ENCODE measurements at places on chromosomes 7 and 10.

DNA sequence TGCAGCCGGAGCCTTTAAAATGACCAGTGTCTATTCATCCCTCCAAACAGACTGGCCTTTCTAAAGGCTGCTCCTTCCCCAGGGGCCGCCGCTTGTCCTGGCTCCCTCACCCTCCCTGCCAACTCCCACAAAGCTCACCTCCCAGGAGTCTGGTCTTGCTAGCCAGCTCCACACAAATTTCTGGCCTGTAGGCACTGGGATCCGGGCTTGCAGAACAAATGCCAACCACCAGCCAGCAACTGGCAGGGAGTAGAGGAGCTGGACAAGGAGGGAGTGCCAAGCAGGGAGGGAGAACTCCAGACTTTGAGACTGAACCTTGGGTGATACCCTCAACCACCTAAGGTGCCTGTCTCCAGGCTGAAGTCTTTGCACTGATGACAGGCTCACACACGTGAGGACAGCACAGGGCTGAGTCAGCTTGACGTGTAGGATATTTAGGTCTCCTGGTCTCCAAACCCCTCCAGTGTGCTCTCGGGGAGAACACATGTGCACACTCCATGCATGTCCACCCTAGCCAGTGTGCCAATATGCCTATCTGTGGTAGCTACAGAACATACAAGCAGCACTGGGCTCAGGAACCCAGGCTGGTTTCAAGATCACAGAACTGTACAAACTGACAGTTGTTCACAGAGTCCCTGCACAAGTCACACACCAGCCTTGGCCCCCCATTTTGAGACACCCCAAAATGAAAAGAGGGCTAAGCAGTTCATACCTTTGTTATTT lies 6.0 kb downstream of the PAX2 start:
- DNase-seq, result no peak

GRCh38 chr10:561721-562120 lies 127.7 kb downstream of the DIP2C start:
- DNase-seq, result no peak

GRCh38 chr10:107152087-107152486 lies 12.4 kb downstream of the SORCS1 start:
- no peak for DNase-seq

DNA sequence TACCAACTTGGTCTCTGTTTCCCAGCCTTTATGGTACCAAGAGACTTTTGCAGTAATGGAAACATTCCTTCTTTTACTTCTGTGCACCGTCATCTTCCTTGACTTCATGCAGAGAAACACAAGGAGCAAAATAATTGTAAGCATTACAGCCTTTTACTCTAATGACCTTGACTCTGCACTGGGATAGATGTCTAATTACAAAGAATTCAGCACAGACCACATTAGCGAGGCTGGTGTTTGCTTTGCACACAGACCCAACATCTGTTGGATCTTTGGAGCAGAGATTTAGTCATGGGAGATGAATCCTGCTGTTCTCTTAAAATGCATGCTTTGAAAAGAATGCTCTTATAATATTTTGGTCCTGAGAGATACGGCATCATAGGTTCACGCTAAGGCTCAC lies 261.6 kb downstream of the TWIST1 start:
- DNase-seq, result no peak

GRCh38 chr7:85041605-85042216 lies 145.1 kb downstream of the SEMA3D start:
- peak; percentile 1 for DNase-seq

DNA sequence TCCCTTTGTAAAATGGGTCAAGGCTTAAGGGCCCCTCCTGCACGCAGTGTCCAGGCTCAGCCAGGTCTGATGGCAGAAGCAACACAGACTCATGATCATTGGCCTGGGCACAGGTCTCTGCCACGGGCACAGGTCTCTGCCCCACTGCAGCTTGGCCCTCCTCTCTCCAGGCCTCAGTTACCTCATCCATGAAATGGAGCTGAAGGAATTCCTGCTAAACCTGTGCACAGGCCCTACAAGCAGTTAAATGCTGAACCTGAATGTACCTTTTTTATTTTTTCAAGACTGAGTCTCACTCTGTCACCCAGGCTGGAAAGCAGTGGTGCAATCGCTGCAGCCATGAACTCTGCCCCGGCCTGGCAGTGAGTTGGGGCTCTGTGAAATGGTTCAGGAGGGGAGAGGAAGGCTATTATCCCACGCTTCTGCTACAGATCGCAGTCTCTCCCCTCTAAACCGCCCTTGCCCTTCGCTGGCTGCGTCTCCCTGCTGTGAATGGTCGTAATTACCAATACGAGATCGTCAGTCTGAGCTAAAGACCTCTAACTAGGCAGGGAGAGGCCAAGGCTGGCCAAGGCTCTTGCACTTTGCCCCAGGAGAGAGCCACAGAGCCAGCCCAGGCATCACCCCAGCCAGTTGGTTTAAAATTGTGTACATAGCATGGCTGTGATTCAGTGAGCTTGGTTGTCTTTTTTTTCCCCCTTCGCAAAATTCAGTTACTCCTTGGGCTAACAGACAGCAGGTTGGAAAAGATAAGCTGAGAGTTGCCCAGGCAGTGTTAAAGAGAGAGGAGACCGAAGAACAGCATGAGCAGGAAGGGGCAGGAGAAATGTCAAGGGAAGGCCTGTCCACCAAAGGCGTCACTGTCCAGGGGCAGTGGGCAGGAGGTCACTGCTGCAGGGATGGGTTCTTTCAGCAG lies 93.0 kb upstream of the KCTD7 start:
- DNase-seq, result no peak

DNA sequence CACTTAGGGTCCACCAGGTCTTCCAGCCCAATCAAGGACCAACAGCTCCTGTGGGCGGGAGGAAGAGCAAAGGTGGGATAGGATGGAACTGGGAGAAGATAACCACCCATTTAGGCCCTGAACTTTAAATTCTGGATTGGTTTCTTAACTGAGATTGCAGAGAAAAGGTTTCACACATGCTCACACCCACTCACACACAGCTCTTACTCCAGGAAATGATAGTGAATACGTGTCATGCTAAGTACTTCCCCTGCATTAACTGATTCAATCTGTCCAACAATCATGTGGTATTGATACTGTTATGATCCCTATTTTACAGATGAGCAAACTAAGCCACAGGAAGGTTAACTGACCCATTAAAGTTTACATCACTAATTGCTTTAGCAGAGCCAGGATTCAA lies 4.6 kb upstream of the CYP3A4 start:
- DNase-seq, result no peak

DNA sequence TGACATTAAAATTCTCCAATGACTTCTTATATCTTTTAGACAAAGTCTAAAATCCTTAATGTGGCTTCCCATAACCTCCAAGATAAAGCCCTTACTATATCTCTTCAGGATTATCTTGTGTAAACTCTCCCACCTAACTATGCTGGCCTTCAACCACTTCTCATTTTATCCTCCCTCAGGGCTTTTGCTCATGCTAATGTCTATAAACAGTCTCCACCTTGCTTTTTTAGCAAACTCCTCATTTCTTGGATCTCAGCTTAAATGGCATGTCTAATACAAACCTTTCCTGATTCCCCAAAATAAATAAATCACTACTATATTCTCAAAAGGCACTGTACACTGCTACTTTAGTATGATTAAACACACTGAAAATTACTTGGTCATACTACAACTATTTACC lies 181.2 kb downstream of the LRRN3 start:
- no peak for DNase-seq

GRCh38 chr10:6347391-6347951 lies 144.7 kb downstream of the PFKFB3 start:
- no peak for DNase-seq

DNA sequence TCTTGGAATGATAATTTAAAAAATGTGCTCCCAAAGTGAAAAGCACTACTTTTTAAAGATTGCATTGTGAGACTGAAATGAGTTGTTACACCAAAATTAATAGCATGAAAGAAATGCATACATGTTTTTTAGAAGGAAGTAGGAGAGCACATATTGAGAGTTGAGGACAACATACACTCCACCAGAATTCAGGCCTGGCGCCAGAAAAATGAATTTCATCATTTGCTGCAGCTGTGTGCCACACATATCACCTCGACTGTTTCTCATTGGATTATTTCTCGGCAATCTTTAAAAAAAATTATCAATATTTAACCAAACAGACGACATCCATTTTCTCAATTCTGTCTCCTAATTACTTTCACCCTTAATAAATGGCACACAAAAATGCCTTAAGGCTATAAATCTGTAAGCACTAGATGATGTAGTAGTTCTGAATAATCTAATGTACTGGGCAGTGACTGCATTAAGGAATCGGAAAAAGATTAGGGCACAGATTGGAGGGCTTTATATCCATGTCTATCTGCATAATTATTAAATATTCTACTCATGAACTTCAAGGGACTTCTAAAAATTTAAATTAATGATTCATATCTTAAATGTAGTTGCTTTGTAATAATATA lies 590.4 kb downstream of the NXPH1 start:
- no peak for DNase-seq

DNA sequence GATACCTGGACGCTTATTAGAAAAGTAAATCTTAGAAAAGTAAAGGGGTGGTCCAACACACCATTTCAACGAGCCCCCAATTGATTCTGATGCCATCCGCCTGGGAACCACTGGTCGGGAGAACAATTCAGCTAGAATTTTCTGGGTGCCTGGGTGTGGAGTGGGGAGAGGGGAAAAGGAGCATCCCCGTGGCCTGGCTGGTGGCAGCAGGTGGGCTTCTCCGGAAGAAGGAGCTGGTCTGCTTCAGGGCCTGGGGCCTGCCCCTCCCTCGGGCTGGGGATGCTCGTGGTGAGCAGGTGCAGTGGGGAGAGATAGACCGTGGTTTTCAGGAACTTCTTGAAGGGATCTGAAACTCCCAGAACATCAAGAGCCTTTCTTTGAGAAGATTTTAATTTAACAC lies 39.9 kb upstream of the DUSP5 start:
- DNase-seq, result no peak

GRCh38 chr10:8054244-8054493 lies 319 bp upstream of the GATA3 start:
- DNase-seq, result no peak

GRCh38 chr10:95809370-95810197 lies 53.6 kb downstream of the ENTPD1 start:
- DNase-seq, result no peak

DNA sequence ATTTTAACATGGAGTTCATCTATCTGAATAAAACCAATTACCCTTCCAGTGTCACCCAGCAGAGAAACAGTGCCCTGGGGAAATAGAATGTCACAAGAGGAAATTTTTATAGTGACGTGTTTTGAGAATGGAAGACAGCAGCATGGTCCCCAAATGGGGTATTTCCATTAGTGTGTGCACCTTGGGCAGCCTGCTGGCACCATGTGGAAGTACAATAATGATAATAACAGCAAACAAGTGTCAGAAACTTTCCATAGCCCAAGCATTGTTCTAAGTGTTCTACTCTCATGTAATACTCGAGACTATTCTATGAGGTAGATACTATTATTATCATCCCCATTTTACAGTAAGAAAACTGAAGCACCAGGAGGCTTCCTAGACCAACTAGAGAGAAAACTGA lies 2.2 kb upstream of the PDE1C start:
- no peak for DNase-seq

DNA sequence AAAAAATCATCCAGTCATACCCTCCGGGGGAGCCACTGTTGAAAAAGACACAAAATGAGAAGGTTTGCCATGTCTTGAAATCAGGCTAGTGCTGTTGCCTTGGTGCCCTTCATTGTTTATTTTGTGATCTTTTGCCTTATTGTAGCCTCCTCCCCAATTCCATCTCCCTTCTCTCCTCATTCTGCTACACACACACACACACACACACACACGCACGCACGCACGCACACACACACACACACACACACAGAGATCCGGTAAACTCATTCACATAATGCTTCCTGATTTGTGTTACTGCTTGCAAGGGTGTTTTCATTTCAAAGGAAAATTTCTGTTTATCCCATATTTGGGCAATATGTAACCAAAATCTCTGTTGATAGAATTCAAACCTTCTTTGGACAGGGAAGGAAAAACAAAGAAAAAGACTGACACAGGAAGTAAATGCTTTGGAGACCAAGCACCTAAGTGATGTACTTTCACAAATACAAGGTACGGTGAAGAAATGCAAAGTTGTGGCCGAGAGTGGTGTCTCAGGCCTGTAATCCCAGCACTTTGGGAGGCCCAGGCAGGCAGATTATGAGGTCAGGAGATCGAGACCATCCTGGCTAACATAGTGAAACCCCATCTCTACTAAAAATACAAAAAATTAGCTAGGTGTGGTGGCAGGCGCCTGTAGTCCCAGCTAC lies 141.1 kb upstream of the CDK13 start:
- DNase-seq, result no peak

GRCh38 chr10:28768227-28768626 lies 90.9 kb downstream of the BAMBI start:
- peak; percentile 19 for DNase-seq

DNA sequence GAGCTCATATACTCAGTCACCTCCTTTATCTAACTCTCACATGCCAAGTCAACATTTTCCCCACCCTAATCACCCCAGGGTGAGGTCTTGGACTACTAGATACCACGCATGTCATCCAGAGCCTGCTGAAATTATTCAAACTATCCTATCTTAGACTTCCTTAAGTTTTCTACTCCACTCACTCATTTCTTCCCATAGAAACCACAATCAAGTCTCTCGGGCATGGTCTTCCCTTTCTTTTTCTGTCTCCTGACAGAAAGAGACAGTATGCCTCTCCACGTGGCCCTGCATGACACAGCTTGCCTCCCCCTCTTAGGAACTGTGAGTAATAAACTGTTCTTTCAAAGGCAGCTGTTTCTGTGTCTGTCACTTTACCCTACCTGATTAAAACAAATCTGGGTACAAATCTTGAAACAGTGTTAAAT lies 29.4 kb downstream of the TAS2R41 start:
- no peak for DNase-seq

GRCh38 chr10:113283189-113283588 lies 269.7 kb upstream of the HABP2 start:
- no peak for DNase-seq

- DNase-seq, result no peak
Measured at GRCh38 chr10:29688230-29688661, 53.5 kb upstream of the SVIL start.

DNA sequence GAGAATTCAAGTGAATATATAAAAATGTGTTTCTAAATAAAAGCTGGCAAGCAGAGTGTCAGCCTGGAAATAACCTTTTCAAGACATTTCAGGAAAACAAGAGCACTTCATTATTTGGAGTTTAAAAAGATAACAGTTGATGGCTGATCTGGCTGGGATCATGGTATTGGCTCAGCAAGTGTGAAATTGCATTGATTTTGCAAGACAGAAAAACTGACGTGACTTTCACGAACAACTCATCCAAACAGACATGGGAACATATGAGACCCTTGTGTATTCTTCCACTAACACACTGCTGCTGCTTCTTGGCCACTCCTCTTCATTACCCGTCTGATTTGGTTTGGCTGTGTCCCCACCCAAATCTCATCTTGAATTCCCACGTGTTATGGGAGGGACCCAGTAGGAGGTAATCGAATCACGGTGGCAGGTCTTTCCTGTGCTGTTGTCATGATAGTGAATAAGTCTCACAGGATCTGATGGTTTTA lies 108.5 kb downstream of the RAB18 start:
- DNase-seq, result no peak

GRCh38 chr7:66100408-66101050 lies 14.1 kb upstream of the CRCP start:
- no peak for DNase-seq
